ENCODE measurements at places on chromosomes 7 and 10. TPM values are rescaled to one million over a fixed set of nuclear protein-coding genes. Genes with fewer than 3 reads are reported as not detected.

Gene UCMA
- total RNA-seq = not detected

Gene CADPS2
- total RNA-seq = 15.6 TPM

Gene FAM241B
- total RNA-seq = 2.2 TPM

- no peak for DNase-seq
Observed at GRCh38 chr10:14683256-14683655, 91.4 kb downstream of the FAM107B start.

DNA sequence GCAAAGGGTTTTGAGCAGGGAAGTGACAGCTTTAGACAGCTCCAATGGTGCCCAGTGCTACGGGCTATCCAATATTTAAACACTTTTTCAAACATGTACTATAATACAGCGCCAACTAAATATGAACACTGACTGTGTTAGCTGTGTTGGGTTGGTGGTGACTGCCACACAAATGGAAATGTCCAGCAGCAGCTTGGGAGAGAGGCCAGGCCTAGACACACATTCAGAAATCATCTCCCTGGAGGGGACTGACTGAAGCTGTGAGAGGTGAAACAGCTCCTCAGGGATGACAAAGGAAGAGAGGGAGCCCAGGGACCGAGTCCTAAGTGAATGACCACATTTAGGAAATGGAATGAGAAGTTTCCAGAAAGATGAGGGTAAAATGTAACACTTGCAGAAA, 115.8 kb downstream of the UBE2H start:
- DNase-seq = no peak

DNA sequence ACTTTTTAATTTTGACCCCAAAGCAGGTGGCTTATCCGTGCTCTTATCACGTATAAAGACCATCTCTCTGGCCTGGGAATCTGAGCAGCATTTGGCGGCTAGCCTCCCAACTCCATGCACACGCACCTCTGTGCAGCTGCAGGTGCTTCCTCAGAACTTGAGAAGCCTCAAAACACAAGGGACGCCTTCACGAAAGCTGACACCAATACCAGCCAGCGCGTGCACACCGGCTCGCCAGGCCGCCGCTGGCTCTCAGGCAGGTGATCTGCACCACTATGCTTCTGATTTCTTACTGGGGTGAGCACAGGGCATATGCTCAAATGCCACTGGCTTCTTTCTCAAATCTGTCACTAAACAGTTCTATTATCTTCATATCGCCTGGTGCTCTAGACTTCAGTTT, 145.0 kb downstream of the PARD3 start:
- DNase-seq = no peak

- DNase-seq = no peak
Observed at GRCh38 chr10:75283078-75283670, 47.4 kb upstream of the COMTD1 start.

GRCh38 chr7:132001146-132001545, 444.7 kb upstream of the PODXL start:
- DNase-seq = no peak

DNA sequence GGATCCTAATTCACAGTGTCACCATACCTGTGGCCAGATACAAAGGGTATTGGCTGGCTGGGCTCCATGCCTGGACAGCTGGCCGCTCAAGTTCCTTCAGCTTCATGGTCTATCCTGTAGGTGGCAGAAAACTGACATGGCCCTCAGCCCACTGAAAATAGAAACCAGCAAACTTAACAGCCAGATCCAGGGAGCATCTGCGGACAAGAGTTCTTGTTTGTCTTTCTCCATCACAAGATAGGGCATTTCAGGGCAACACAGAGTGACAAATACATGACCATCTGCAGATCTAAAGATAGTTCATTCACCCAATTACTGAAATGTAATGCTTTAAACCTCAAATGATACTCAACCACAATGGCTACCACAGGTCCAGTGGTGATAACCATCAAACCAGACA, 2.8 kb downstream of the SEC31B start:
- no peak for DNase-seq

- no peak for DNase-seq
Observed at GRCh38 chr10:15053061-15053460, 9.3 kb downstream of the OLAH start.

GRCh38 chr10:34089253-34089652, 725.8 kb downstream of the PARD3 start:
- no peak for DNase-seq

DNA sequence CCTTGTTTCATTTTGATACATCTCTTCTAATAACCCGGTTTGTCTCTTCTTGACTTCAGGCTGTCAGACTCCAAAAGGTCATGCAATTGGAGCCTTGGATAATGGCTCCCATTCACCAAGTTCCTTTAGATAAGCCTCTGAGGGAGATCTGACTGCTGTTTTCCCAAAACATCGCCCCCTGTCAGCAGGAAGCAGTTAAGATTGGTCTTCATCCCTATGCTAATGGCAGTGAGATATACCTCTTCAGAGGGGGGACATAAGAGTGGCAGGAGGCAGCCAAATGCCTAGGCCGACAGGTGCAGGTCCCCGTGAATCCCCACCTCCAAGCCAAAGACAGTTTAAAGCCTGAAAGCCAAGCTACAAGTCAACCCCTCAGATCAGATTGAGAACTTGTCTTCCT, 144.6 kb downstream of the WDR11 start:
- no peak for DNase-seq

- no peak for DNase-seq
Observed at GRCh38 chr7:28077616-28078015, 103.0 kb downstream of the JAZF1 start.

DNA sequence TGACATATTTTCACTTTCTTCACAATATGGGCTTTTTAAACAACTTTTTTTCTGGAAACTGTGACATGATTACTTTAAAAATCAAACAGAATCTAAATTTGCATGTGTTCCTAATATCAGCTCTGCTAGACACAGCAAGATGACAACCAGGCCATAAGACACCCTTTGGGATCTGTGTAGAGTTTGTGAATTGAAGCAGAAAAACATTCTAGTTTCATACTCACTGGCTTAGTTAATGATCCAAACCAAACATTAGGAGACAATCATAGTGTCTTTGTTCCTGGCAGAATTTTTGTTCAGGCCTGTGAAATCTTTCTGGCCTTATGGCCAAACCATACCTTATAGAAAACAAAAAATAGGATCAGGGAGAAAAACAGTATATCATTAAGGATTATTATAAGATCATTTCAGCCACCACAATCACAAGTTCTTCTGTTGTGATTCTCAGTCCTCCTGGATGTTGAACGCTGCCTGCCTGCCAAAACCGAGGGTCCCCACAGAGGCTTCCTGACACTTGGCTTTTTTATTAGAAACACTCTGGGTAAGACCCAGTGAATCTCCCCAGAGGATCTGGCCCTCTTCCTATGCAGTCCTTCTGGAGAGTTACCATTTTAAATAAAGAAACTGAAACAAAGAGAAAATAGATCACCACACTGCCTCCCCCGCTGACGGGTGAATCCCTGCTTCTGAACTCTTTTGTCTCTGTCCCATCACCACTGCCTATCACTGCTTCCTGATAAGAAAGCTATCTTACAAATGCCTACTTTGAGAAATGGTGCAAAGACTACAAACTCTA, 79.2 kb upstream of the PPP1R3C start:
- no peak for DNase-seq

All from posterior vena cava (tissue), 2 donors.